ENCODE measurements at places on chromosomes 16 and 17. TPM values are rescaled to one million over a fixed set of nuclear protein-coding genes. Genes with fewer than 3 reads are reported as not detected.

GRCh38 chr17:182050-182751, 751 bp upstream of the DOC2B start:
- H3K27ac ChIP-seq = no peak overlapping the region
- DNase-seq = no peak
- H3K4me1 ChIP-seq = peaks cover 2% of the 10 kb centered on the region
- no peaks in the 10 kb centered on the region for H3K36me3 ChIP-seq

DNA sequence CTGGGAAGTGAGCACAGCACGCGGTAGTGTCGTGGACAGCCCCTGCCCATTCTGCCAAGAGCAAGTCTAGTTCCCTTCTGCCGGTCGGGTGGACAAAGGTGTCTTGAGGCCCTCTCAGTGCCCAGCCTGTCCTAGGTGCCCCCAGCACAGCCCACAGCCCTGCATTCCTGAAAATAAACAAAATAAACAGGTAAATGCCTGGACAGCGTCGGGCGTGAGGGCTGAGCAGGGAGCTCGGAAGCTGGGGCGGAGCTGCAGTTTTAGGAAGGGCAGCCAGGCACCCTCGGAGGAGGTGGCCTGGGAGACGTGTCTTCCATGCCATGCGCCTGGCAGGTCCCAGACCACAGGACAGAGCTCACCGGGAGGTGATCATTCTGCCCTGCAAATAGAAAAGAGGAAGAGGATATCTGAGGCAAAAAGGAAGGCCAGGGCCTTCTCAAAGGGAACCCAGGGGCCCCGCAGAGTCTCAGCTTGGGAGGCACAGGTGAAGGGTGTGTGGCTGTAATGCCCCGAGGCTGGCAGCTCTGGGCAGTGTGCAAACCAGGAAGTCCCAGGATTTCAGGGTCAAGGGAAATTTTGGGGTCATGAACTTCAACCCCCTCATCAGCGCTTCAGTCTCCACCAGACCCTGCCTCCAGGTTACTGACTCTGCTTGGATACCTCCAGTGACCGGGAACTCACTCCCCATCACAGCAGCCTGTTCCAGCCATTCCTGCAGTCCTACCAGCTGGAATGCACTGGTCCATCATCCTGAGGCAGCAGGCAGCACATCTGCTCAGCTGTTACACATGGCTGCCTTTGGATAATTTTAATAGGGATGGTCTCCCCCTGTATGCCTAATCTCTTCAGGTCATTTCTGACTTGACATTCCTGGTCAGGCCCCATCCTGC, 1.7 kb downstream of the ZNF469 start:
- no peak overlapping the region for H3K27ac ChIP-seq
- no peaks in the 10 kb centered on the region for H3K27me3 ChIP-seq
- no peaks in the 10 kb centered on the region for H3K36me3 ChIP-seq
- DNase-seq = peak; percentile 14
- H3K4me3 ChIP-seq = no peak overlapping the region

DNA sequence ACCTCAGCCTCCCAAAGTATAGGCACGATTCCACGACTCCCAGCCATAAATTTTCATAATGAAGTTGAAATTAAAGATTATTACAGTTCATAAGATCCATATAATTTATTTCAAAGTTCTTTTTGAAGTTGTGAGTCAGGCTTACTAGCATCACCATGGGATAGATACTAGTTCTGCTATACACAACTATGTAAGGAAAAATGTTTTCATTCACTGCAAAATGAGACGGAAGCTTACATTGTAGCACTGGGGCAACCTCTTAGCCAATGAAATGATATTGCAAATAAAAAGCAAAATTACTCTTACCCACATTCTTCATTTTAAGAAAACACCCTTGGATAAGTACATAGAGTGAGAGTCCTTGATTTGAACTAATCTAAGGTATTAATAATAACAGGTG, 18.8 kb upstream of the MARCHF10 start:
- H3K4me1 ChIP-seq = no peaks in the 10 kb centered on the region
- no peaks in the 10 kb centered on the region for H3K27me3 ChIP-seq
- no peak overlapping the region for H3K27ac ChIP-seq

DNA sequence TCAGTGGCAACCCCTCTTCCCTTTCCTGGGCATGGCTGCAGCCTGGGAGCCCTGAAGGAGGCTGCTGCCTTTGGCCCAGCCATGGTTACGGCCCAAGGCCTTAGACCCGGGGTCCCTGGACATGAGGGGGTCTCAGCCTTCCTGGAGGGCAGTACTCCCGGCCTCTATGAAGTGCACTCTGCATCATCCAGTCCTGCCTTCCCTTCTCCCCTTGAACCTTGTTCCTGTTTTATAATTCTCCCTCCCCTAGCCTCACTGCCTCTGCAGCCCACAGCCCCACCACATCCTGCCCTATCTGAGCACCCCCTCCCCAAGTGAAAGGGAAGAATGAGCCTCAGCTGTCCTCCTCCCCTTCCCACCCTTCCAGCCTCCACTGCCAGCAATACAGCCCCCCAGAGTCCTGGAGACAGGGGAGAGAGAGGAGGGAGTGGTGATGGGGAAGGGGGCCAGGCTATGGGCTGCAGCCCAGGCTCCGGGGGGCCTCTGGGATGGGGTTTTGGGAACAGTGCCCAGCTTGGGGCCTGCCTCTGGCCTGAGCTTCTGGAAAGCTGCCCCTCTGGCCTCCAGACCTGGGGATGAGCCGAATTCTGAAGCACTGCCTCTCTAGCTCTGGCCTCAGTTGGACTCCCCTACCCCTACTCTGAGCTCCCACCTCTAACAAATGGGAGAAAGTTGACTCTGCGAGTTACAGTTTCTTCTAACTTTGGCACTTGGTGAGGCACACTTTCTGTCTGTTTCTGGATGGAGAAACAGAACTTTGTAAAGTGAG, 7.6 kb downstream of the CCR7 start:
- no peaks in the 10 kb centered on the region for H3K36me3 ChIP-seq
- H3K27me3 ChIP-seq = no peaks in the 10 kb centered on the region
- H3K4me1 ChIP-seq = peaks cover 49% of the 10 kb centered on the region
- H3K4me3 ChIP-seq = no peak overlapping the region
- H3K27ac ChIP-seq = no peak overlapping the region

GRCh38 chr17:46175891-46176290, 17.3 kb downstream of the KANSL1 start:
- H3K36me3 ChIP-seq = no peaks in the 10 kb centered on the region
- no peak overlapping the region for H3K4me3 ChIP-seq
- H3K27me3 ChIP-seq = no peaks in the 10 kb centered on the region
- peaks cover 24% of the 10 kb centered on the region for H3K4me1 ChIP-seq
- no peak overlapping the region for H3K27ac ChIP-seq
- DNase-seq = no peak

GRCh38 chr17:69809331-69809730, 265.7 kb upstream of the KCNJ16 start:
- no peaks in the 10 kb centered on the region for H3K36me3 ChIP-seq
- H3K4me1 ChIP-seq = no peaks in the 10 kb centered on the region
- no peak overlapping the region for H3K4me3 ChIP-seq
- DNase-seq = no peak
- no peak overlapping the region for H3K27ac ChIP-seq

- no peak overlapping the region for H3K27ac ChIP-seq
- DNase-seq = no peak
- H3K36me3 ChIP-seq = no peaks in the 10 kb centered on the region
Measured at GRCh38 chr17:16889088-16889465, 82.8 kb downstream of the TNFRSF13B start.

DNA sequence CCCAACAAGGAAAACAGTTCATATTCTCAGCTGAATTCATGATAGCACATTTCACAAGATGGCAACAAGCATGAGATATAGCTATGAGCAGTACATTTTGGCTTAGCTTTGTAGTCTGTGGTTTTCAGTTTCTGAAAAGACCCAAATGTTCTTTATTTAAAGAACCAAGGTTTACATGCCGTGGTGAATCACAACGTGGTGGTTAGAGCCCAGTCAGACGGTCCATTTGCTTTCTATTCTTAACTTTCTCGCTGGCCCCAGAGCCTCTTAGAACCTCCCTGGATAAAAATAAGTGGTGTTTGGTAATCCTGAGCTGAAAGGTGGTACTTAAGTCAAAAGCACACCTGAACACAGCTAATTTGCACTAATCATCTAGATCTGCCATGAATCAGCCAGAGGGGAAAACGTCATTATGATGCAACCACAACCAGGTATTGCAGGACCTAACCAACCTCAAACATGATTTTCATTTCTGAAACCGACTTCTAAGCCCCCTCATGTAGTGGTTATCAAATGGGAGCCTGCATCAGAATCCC, 18.6 kb upstream of the HAPSTR1 start:
- no peaks in the 10 kb centered on the region for H3K27me3 ChIP-seq
- DNase-seq = no peak
- no peaks in the 10 kb centered on the region for H3K36me3 ChIP-seq
- no peak overlapping the region for H3K27ac ChIP-seq

DNA sequence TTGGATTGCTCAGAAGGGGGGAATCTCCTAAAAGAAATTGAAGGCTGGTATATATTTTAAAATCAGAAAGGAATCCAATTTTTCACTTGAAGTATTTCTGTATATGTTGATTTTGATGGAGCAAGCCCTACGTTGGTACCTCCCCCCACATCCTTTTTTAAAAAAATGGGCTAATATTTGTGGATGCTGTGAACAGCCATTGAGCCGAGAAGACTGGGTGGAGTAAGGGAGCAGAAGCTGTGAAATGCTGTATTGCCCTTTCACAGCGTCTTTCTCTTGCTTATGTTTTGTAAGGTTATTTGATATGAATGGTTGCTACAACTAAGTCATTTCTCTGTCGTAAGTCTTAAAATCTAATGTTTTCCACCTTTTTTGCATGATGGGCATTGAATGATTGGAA, 2.3 kb downstream of the PAFAH1B1 start:
- H3K4me3 ChIP-seq = peak overlapping the region; percentile 100
- no peak overlapping the region for H3K27ac ChIP-seq
- no peaks in the 10 kb centered on the region for H3K27me3 ChIP-seq

- H3K36me3 ChIP-seq = no peaks in the 10 kb centered on the region
- H3K27me3 ChIP-seq = no peaks in the 10 kb centered on the region
- H3K4me1 ChIP-seq = peaks cover 10% of the 10 kb centered on the region
- no peak overlapping the region for H3K27ac ChIP-seq
- no peak for DNase-seq
- H3K4me3 ChIP-seq = no peak overlapping the region
Measured at GRCh38 chr16:67027046-67027445, 1.9 kb upstream of the CBFB start.

- H3K36me3 ChIP-seq = no peaks in the 10 kb centered on the region
- DNase-seq = no peak
- no peak overlapping the region for H3K4me3 ChIP-seq
- H3K27ac ChIP-seq = no peak overlapping the region
Measured at GRCh38 chr17:68566442-68566738, 34.8 kb downstream of the FAM20A start.

DNA sequence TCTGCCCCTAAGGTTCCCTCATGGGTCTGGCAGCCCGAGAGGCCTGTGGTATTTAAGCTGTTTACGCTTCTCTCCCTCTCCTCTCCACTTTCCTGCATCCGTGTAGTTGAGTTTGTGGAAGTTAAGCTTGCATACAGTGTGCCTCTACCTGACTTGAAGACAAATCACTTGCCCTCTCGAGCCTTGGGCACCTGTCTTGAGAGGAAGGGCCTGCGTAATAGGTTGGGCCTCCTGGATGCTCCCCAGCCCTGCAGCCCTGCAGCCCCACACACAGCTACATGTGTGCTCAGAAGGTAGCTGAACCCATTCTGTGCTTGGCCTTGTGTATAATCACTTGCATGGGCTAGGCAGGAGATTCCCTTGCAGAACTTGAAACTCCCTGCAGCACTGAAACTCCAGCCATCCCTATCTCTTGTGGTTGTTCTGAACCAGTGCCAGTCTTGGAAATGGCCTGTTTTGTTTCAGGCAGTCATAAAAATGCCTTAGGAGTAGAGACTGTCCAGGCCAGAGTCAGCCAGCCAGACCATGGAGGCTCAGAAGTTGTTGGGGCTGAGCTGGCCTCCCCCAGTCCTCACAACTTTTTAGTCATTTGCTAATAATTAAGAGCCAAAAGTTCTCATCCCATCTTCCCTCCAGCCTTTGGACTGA, 134.6 kb downstream of the CLEC16A start:
- H3K4me3 ChIP-seq = no peak overlapping the region
- H3K4me1 ChIP-seq = peaks cover 21% of the 10 kb centered on the region
- DNase-seq = peak; percentile 75
- H3K27me3 ChIP-seq = no peaks in the 10 kb centered on the region
- H3K36me3 ChIP-seq = no peaks in the 10 kb centered on the region

DNA sequence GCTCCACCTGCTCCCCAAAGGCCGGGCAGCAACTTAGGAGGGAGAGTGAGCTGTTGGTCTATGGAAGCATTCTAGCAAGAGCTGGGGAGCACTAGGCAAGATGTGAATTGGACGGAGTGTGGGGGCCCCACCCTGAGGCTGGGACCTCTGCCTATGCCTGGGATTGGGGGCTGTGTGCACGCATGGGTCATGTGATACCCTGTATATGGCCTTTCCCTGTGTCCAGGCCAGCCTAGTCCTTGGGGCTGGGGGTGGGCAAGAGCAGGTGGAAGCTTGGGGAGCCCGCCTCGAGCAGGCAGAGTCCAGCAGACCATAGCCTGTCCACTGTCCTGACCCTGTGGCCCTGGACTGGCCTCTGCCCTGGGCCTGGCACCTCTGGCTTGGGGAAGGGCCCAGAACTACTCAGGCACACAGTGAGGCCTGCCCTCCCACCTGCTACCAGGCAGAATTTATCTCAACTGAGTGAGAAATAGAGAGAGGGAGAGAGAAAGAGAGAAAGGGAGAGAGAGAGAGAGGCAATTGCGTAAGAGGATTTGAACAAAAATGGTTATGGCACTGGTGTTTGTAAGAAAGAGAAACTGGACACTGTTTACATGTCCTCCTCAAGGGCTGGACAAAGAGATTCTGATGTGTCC, 19.1 kb downstream of the PDP2 start:
- peaks cover 38% of the 10 kb centered on the region for H3K4me1 ChIP-seq
- no peaks in the 10 kb centered on the region for H3K36me3 ChIP-seq
- peak; percentile 62 for DNase-seq
- H3K4me3 ChIP-seq = no peak overlapping the region

- DNase-seq = no peak
- H3K27ac ChIP-seq = no peak overlapping the region
- peaks cover 9% of the 10 kb centered on the region for H3K4me1 ChIP-seq
- no peaks in the 10 kb centered on the region for H3K36me3 ChIP-seq
- H3K27me3 ChIP-seq = no peaks in the 10 kb centered on the region
Measured at GRCh38 chr17:19292377-19292711, 55.2 kb downstream of the EPN2 start.

The MYADML2 gene
- not detected for total RNA-seq

The SCGB1C2 gene
- not detected for total RNA-seq

The ANKRD40CL gene
- total RNA-seq = not detected

The MSRB1 gene
- 22.5 TPM for total RNA-seq

The AFMID gene
- total RNA-seq = 38.0 TPM

The KRTAP1-5 gene
- not detected for total RNA-seq

The NOD2 gene
- total RNA-seq = 1.1 TPM

The CD300C gene
- 1.6 TPM for total RNA-seq

The KCNH6 gene
- total RNA-seq = not detected

The ARMC7 gene
- total RNA-seq = 5.1 TPM

The HBA2 gene
- 4.5 TPM for total RNA-seq

All from ovary (tissue), 10 donors.